Natural killer cell (primary cell): ENCODE measurements at places on chromosomes 2 and 18. TPM values are rescaled to one million over a fixed set of nuclear protein-coding genes. Genes with fewer than 3 reads are reported as not detected.

UGT1A9 gene
- total RNA-seq: not detected

GRB14 gene
- not detected for total RNA-seq

ASTL gene
- 8.8 TPM for total RNA-seq

DNA sequence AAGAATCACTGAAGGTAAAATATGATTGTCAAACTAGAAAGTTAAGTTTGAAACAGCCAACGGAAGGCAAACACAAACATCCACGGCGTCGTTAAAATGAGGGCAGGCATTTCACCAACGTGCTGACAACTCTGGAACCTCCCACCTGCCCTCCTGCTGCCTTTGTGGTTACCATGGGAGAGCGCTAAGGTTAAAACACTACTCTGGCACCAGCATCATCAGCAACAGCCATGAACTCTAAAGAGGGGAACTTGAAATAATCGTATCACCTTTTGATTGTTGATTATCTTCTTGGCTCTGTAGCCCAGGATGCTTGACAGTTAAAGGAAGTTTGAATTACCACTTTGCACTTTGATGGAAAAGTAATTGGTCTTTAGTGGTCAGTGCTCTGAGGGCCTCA is 34.7 kb downstream of the CYB5A start:
- DNase-seq: no peak

DNA sequence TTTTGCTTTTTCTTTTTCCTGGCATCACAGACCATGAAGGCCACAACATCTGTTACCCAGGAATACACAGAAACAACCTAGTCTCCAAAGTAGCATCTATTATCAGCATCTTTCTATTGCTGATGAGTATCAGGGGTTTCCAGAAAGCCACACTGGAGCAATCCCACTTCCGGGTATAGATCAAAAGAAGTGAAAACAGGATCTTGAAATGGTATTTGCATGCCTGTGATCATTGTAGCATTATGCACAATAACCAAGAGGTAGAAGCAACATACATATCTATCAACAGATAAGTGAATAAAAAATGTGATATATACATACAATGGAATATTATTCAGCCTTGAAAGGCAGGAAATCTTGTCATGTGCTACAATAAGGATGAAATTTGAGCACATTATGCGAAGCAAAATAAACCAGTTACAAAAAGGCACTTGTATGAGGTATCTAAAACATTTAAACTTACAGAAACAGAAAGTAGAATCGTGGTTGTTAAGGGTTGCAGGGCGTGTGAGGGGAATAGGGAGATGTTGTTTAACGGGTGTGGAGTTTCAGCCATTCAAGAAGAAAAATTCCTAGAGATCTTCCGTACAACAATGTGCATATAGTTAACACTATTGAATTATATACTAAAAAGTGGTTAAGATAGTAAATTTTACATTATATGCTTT is 115.1 kb downstream of the KCNE4 start:
- DNase-seq: no peak
